ENCODE measurements at places on chromosomes 5 and 9. TPM values are rescaled to one million over a fixed set of nuclear protein-coding genes. Genes with fewer than 3 reads are reported as not detected.

The FGF1 gene
- 17.3 TPM for polyA plus RNA-seq

The GEMIN5 gene
- polyA plus RNA-seq: 21.1 TPM

The C5orf52 gene
- not detected for polyA plus RNA-seq

The UNC5A gene
- polyA plus RNA-seq: 0.42 TPM

The HTR1A gene
- not detected for polyA plus RNA-seq

The AK8 gene
- polyA plus RNA-seq: 4.2 TPM

The DBH gene
- polyA plus RNA-seq: 1.0 TPM

The TEX48 gene
- not detected for polyA plus RNA-seq

The PCDHA1 gene
- polyA plus RNA-seq: not detected

The PCDHGA11 gene
- polyA plus RNA-seq: 5.2 TPM

The CDKN2B-AS1 gene
- not detected for polyA plus RNA-seq

The PHPT1 gene
- polyA plus RNA-seq: 63.4 TPM

The GARIN3 gene
- polyA plus RNA-seq: not detected
